ENCODE measurements at places on chromosomes 11 and 22.

- DNase-seq: peak; percentile 54
Measured at GRCh38 chr11:47616726-47617416, 22.7 kb upstream of the C1QTNF4 start.

DNA sequence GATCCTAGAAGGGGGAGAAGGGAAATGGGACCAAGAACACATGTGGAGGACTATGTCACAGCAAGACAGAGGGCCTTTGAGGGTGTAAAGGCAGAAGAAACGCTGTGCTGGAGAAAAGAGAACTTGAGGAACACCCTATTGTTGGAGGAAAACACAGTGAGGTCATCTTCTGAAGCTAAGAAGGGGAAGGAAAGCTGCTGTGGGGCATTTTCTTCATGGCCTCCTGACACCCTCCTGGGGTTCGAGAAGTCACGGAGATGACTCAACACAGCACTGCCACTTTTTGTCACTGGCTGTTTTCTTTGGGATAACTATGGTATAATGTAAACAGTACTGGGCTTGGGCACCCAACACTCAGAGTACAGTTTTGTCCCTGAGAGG, 492.6 kb upstream of the CADM1 start:
- DNase-seq: peak; percentile 95

DNA sequence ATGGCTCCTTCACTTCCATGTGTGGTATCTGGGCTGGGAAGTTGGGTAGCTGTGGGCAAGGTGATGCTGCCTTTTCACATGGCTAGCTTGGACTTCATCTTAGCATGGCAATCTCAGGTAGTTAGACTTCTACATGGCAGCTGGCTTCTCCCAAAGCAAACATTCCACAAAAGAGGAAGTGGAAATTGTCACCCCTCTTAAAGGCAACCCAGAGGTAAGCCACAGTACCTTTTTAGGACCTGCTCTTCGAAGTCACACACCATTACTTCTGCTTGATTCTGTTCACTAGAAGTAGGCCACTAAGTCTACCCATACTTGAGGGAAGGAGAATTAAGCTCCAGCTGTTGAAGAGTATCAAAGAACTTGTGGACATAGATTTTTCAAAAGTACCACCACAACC, 25.9 kb downstream of the TUG1 start:
- no peak for DNase-seq

DNA sequence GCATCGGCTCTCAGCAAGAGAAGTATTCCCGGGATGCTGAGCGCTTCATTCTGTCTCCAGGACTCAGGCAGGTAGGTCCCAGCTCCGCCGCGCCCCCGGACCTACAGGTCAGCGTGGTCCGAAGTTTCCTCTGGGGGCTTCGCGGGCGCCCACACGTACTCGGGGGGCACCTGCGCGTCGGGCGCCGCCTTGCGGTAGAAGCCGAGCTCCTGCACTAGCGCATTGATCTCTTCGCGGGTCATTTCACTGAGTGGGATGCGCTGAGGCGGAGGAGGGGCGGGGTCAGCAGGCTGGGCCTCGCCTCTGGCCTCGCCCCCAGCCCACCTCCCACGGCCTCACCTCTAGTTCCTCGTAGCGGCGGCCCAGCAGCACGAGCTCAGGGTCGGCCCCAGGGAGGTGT, 2.5 kb downstream of the SELENOM start:
- DNase-seq: no peak

DNA sequence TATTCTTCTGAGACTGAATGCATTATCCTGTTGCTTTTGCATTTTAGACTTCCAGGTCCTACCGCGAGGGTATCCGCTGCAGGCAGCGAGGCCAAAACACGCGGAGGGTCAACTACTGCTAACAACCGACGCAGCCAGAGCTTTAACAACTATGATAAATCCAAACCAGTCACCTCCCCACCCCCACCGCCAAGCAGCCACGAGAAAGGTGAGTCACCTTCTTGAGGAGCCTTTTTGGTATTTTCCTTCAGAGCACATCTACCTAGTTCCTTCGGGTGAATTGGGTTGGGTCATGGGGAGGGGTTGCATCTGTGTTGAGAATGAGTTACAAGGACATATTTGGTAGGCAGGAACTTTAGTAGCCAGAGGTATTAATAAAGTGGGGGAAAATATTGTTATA, 179.8 kb downstream of the NAV2 start:
- DNase-seq: no peak

GRCh38 chr11:17396598-17397310, 8.3 kb upstream of the KCNJ11 start:
- no peak for DNase-seq

- peak; percentile 40 for DNase-seq
Measured at GRCh38 chr11:125069008-125069407, 5.9 kb downstream of the SLC37A2 start.

DNA sequence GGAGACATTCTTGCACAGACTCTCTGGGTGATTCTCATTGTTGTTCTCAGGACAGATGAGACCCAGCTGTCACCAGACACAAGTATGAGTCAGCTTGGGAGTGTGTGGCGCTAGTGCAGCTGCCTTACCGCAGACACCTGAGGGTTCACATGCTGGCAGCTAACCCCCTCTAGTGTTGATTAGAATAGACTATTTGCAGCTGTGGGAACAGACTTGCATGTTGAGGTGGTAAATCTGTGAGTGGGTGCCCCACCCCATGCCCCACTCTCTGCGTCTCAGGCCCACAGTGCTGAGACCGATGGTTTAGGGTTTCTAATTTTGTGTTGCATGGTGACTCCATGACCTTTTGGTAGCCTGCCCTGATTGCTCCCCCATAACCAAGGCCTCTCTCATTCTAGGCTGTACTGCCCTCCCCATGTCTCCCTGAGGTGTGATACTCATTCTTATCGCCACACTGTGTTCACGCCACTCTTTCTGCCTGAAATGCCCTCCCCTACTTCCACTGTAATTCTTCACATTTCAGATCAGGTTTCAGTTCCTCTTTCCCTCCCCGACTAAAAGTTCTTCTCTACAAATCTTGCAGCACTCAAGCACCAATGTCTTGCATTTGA, 73.7 kb upstream of the KIRREL3 start:
- no peak for DNase-seq

GRCh38 chr22:20655623-20656022, 118.3 kb upstream of the SERPIND1 start:
- no peak for DNase-seq

DNA sequence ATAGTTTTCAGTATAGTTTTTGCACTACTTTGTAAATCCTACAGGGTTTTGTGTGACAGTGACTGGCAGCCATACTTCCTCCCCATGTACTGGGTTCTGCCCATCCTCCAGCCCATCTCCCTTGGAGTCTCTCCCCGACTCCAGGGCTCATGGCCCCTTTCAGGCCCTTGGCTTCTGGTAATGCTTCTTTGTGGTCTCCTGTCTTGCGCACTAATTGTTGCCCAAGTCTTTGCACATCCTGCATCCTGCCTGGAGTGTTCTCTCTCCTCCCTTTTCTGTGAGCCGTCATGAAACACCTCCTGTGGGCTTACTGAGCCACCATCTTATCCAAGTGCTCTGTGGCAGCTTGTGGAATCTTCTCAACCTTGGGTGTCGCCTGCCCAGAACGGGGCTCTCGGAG, 11.4 kb upstream of the KCNQ1OT1 start:
- no peak for DNase-seq

GRCh38 chr11:75341612-75342011, 9.8 kb downstream of the ARRB1 start:
- DNase-seq: peak; percentile 66

GRCh38 chr22:23385678-23386631, 194.1 kb downstream of the IGLL1 start:
- peak; percentile 82 for DNase-seq

- DNase-seq: no peak
Measured at GRCh38 chr11:70583781-70584218, 185.5 kb downstream of the CTTN start.

DNA sequence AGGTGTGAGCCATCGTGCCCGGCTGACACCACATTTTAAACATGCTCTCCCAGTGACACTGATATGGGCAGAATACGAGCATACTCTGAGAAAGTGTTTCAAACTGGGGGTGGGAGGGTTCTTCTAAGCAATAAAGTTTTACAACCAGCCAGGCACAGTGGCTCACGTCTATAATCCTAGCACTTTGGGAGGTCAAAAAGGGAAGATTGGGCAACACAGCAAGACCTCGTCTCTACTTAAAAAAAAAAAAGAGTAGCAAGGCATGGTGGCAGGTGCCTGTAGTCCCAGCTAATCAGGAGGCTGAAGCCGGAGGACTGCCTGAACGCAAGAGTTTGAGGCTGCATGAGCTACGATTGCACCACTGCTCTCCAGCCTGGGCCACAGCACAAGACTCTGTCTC, 2.2 kb downstream of the GANAB start:
- no peak for DNase-seq

DNA sequence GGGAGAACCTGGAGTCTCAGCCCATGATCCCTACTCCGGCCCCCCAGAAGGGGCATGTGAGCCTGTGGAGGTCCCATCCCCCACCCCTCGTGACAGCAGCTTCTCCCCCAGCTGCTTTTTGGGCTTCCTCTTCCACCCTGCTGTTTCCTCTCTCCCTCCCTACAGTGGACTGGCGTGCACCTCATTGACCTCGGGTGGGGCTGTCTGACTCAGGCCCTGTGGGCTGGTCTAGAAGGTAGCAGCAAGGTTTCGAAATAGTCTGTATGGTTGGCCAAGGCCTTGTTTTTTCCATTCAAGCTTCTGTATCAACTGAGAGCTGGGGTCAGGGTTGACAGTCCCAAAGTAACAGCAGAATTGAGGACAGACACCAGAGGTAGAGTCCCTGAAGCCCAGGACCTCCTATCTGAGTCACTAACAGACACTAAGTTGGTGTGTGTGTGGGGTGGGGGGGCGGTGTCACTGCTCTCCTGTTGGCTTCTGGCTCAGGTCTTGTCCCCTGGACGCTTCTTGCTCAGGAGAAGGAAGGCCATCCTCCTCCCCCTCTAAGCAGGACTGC, 7.7 kb downstream of the SLC37A2 start:
- peak; percentile 89 for DNase-seq

- no peak for DNase-seq
Measured at GRCh38 chr11:125281831-125282595, 117.5 kb downstream of the PKNOX2 start.

DNA sequence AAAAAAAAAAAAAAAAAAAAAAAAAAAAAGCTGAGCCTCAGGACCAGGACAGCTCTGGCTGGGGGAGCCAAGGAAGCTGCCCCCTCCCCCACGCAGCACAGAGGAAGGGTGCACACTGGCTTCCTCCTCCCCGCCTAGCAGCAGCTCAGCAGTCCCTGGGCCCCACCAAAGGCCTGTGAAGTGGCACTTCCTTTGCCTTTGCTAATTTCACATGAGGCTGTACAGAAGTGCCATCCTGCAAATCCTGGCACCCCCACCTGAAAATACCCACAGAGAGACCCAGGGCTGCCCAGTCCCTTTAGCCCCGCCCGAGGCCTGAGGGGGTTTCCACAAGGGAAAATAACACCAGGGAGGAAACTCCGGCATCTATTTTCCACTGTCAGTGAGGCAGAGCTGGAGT, 3.9 kb downstream of the RHOG start:
- DNase-seq: peak; percentile 96

DNA sequence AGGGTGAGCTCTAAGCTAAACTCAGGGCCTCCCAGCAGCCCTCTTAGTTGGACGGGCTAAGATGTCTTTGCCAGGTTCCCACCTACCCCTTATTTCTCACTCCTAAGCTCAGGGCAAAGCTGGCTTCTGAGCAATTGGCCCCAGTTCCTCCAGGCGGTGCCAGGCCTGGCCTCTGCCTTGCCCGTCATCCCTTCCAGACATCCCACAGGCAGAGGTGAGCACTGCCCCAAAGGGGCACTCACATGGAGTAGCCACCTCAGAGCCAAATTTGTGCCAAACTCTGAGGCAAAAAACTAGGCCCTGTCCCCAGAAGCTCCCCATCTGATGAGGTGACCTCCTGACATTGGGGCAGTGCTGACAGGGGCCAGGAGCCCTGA, 9.7 kb downstream of the RHOD start:
- DNase-seq: no peak

DNA sequence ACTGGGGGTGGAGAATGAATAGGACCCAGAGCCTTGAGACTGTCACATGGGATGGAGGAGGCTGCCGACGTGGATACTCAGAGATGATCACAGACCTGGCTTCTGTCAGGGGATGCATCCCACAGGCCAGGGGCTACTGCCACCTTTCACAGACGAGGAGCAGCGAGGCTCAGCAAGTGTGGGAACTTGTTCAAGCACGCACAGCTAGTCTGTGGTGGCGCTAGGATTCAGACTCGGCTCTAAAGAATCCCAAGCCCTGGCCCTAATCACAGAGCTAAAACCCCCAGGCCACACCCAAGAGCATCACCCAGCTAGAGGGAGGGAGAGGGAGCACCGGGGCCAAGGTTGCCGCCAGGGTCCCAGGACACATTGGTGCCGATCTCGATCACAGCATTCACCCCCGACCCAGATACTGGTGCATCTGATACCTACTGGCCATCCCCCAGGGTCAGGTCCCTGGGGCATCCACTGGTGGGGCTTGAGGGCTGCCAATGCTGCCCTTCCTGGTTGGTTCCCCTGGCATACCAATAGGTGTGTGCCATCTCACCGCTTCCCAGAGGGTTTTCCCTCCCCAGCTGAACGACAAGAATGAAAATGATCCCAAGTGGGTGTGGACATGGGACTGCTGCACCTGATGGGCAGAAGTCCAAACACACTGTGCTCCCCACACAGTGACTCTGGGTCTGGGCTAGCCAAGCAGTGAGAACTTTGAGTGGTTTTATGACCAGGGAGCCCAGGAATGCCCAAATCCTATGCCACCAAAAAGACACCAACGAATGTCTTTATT, 6.2 kb downstream of the CHST1 start:
- no peak for DNase-seq

DNA sequence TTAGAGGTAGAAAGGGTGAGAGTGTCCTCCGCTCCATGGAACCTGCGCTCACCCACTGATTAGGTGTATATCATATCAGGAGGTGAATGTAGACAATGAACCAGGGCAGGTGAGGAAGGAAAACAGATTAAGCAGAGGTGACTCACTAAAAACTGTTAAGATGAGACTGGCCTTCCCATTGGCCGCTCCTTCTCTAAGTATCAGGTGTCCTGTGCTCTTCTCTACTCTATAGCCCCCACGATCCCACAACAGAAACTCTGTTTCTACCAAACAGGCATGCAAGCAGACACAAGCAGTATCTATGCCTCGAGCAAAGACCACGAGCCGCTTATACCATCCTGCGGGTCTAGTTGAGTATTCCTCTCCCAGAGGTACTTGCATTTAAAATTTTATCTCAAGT, 103.1 kb downstream of the SNX19 start:
- DNase-seq: no peak

All from suppressor macrophage treated with lipopolysaccharide for 1 hour (primary cell).